ENCODE measurements at places on chromosomes 16 and 17.

DNA sequence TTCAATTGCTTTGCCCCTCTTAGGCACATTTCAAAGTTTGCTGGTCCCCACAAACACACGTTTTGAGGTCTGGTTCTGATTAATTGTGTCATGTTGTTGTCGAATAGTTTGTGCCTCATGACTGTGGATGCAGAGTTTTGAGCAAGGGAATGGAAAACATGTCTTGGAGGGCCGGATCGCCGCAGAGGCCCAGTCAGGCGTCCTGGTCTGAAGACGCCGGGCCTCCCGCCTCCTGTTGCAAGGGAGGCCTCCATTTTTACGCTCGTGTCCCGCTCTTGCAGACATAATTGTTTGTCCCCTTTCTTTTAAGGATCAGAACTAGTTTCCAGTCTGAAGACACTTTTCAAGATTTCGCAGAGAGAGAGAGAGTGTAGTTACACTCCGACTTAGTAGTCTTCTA lies 3.2 kb downstream of the NTN1 start:
- DNase-seq: no peak

GRCh38 chr17:55487695-55488432 lies 23.4 kb downstream of the SMIM36 start:
- no peak for DNase-seq

GRCh38 chr16:83728492-83728891 lies 79.3 kb upstream of the HSBP1 start:
- DNase-seq: no peak

GRCh38 chr16:31201582-31202413 lies 762 bp downstream of the PYCARD start:
- no peak for DNase-seq

GRCh38 chr16:50538411-50539052 lies 9.7 kb upstream of the NKD1 start:
- no peak for DNase-seq

DNA sequence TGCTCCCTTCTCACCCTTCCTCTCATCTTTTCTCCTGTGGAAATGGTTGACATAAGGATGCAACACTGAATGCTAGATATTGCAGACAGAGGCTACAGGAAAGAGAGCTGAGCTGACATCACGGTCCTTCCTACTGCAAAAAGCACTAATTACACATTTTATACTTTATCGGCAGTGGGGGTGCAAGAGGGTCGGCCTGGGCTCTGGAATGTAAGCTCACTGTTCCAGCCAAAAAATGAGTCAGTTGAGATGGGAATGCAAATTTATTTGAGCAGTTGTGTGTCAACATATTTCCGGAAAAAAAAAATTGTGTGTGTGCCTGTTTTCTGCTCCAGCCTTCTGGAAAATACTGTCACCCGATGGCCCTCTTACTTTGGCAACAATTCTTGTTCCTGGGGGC lies 14.1 kb upstream of the MRTFB start:
- no peak for DNase-seq

DNA sequence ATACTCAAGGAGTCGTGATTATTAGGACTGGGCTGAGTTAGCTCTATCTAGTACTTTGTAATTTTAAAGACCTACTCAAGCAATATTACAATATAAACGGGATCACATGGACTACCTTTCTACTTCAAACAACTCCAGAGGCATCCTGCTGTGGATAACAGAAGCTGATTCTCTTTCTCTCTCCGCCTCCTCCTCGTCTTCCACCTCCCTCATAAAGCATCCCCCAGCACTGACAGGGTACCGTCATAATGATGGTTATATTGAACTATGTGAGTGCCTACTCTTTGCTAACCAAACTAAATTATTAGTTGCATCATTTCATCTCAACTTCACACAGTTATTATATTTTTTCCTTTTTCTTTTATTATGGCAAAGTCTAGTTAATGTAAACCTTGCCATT lies 165.4 kb upstream of the FOXF1 start:
- DNase-seq: no peak

DNA sequence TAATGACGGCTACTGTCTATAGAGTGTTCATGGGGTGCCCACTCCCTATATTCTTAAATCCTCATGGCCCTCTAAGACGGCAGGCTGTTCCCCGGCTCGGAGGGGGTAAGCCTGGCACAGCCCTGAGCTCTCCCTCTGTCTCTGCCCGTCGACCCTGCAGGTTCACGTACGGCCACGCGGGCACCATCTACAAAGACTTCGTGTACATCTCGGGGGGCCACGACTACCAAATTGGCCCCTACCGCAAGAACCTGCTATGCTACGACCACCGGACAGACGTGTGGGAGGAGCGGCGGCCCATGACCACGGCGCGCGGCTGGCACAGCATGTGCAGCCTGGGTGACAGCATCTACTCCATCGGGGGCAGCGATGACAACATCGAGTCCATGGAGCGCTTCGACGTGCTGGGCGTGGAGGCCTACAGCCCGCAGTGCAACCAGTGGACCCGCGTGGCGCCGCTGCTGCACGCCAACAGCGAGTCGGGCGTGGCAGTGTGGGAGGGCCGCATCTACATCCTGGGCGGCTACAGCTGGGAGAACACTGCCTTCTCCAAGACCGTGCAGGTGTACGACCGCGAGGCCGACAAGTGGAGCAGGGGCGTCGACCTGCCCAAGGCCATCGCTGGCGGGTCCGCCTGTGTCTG lies 13.2 kb downstream of the KLHL36 start:
- no peak for DNase-seq

DNA sequence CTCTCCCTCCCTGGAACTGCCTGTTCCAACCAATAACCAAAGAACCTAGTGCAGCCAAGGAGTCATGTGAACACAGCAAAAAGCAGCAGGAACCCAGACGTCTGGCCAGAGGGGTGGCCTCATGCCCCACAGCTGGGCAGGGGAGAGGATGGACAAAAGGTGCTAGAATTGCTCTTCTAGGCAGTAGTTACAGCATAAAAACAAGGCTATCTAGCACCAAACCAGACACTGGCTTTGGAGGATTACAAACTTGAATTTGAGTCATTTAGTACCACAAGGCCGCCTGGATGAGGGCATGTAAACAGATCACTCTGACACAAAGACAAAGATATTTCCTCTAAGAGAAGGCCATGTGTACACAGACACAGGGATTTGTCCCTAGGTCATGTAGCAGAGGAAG lies 423.3 kb upstream of the MAF start:
- no peak for DNase-seq

GRCh38 chr17:76929148-76929547 lies 60.9 kb downstream of the MGAT5B start:
- DNase-seq: no peak

DNA sequence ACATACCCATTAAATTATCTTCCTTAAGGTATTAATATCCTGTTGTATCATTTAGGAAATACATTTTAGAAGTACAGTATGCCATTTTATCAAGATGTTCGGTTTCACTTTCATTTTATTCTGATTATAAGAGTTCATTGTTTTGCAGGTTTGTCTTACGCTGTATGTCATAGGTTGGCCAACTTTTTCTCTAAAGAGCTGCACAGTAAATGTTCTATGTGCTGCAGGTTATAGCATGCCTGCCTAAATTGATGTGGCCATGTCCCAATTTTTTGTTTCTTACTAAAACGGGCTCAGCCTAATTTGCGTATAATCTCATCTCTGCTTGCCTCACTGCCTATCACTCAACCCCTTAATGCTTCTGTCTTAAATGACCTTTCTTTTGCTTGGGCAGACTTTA lies 126.4 kb downstream of the USP22 start:
- DNase-seq: no peak

DNA sequence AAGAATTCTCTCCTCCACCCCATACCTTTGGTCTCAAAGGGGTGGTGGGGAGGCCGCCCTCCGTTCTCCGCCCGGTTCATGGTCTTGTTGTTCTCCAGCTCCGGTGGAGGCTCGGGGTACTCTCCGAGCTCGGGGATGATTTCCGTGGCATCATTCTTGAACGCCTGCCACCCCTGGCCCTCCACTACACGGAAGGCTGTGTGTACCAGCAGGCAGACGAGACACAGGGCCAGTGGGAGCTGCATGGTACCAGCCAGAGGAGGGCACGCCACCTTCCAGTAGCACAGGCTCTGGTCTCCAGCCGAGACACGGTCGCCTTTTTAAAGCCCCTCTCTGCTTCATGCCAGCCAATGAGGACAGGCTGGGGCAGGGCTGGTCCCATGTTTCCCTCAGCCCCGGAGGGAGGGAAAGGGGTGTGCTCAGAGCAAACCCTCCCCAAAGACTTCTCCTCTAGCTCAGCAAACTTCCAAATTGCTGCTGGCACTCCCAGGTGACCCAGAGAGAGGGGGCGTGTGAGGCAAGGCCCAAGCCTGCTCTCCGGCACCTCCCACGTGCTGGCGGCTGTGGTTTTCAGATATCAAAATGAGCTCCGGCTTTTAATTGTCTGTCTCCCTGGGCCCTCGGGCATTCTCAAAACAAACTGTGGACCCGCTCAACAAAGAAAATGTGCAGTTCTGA lies at the start of gene SOST:
Gene SOST, minus strand, starts transcription at position 295 of the 678 bp plus-strand sequence. Its CDS starts 50 bp downstream, at position 245.
- DNase-seq: no peak
